ENCODE measurements at places on chromosomes 12 and 14.

GRCh38 chr12:11508699-11509098 lies 113.3 kb upstream of the PRB2 start:
- DNase-seq: no peak

DNA sequence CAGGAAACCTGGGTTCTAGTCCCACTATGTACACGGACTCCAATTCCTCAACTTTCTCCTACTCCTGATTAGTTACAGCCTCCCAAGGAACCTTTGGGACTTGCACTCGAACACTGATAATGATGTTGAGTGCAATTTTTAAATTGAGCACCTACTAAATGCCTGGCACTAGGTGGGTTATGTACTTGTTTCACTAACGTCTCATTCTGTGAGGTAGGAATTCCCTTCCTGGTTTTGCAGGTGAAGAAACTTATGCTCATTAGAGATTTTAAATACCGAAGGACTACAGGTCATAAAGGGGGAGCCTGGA lies 536 bp downstream of the PARPBP start:
- DNase-seq: no peak

DNA sequence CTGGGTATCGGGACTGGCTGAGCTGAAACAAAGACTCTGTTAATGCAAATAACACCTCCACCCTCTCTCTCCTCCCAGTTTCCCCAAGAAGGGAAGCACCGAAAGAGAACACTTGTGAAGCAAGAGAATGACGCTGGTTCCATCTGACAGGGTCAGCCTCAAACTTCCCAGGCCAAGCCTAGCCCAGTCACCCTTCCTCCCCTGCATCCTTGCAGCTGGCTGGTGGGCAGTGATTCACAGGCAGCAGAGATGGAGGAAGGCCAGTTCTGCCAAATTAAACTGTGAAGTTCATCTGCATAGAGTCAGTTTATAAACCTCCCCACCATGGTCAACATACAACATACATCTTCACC lies 2.8 kb downstream of the LRRC74A start:
- peak; percentile 34 for DNase-seq

GRCh38 chr12:54020591-54021405 lies 7.4 kb upstream of the HOXC6 start:
- DNase-seq: no peak

DNA sequence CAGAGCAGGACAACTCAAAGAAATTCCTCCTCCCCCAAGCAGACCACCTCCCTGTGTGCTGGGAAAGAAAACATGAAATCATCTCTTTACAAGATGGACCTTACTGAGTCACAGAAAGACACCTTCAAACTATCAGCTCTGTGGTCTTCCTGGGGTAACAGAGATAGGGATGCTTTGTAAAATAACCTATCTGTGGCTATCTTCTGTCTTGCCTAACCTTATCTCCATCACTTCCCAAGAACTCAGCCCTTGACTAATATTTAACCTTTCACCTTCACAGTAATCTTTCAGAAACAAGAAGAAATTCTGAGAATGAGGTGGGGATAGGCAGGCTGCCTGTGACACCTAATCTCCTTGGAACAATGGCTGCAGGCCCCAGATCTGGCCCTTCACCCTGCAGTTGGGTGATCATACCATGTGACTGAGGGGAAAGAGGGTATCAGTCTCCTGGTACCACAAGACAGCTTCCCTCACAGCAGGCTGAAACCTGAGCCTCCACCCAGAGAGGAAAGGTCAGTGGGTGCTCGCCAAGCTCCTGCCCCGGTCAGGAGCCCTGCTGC lies 27.4 kb upstream of the CEBPE start:
- no peak for DNase-seq

- DNase-seq: no peak
Observed at GRCh38 chr14:32230695-32231280, 27.7 kb upstream of the RNU6-8 start.

- no peak for DNase-seq
Observed at GRCh38 chr12:114981036-114981435, 297.1 kb upstream of the TBX3 start.

DNA sequence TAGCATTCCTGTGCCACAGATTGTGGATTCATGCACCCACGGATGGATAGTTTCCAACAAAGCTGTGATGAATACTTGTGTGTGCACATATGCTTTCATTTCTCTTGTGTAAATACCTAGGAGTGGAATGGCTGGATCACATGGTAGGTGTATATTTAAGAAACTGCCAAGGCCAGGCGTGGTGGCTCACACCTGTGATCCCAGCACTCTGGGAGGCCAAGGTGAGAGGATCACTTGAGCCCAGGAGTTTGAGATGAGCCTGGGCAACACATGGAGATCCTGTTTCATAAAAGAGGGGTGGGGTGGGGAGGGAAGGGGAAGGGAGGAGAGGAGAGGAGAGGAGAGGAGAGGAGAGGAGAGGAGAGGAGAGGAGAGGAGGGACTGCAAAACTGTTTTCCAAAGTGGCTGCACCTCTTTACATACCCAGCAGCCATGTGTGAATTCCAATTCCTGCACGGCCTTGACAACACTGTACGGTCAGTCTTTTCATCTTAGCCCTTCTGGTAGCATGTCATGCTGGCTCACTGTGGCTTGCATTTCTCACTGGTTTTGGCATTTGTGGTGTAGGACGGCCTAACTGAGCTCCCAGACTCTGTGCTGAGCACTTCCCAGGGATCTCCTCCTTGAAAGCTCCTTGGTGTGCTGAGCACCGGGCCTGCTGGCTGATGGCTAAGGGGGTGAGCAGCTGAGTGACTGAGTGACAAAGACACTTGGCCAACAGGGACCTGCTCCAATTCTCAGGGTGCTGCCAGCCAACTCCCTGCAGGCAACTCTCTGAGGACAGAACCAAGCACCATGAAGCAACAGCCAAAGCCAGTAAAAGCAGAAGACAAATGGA lies 27.9 kb downstream of the SYNE3 start:
- DNase-seq: no peak

GRCh38 chr12:74641262-74641661 lies 103.6 kb downstream of the ATXN7L3B start:
- no peak for DNase-seq

DNA sequence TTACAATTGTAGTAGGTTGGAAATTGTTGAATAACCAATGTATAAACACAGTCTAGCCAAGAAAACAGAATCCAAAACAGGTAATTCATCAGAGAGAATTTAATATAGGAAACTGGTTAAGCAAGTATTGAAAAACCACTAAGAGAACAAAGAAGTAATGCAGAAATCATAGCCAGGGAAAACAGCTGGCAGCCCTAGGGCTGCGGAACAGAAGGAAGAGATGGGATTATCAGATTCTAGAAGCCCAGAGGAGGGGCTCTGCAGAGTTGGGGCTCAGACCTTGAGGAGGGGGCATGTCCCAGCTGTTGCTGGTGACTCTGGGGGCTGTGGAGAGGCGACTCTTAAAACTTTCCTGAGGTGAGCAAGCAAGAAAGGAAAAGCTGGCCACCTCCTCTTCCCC lies 49.4 kb downstream of the CD9 start:
- DNase-seq: no peak
